Stimulated activated CD8-positive, alpha-beta memory T cell treated with anti-CD3 and anti-CD28 coated beads, Interleukin-4, amount 100 ng/mL, for 4 hours (primary cell): ENCODE measurements at places on chromosomes 16 and 17.

DNA sequence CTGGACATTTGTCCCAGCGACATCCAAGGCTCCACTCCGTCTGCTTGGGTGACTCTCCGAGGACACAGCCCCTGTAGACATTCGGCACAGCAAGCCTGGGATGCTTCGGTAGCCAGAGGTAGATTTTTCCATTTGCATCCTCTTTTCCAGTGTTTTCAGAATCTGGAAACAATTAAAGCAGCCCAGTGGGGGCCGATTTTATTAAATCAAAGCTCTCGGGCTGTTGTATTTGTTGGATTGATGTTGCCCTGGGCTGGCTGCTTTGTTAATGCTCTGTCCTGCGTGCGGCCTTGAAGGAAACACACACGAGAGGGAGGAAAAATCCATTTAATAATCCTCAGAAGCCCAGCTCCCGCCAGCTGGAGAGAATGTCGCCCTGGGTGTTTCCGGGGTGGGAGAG lies 158.1 kb upstream of the CIBAR2 start:
- no peak for DNase-seq

DNA sequence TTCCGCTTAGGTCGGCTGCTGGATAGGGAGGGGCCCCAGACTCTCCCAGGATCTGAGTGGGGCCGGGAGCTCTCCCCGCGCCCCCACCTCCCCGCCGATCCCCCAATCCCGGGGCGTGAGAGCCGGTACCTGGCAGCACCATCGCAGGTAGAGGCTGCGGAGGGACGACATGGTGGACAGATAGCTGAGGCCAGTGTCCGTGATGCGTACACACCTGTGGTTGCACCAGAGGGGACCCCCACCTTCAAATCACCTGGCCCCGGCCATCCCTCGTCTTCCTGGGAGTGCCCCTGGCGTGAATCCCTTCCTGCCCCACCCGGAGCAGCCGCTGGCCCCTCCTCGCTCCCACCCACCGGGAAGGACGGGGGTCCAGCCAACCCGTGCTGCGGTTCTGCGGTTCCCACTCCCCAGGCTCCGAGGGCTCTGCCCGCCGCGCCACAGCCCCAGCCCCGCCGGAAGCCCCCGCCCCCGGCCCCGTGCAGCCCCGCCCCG lies 4.7 kb upstream of the WDR24 start:
- DNase-seq = no peak

GRCh38 chr16:678858-679813 lies 1.1 kb upstream of the STUB1 start:
- DNase-seq = no peak

DNA sequence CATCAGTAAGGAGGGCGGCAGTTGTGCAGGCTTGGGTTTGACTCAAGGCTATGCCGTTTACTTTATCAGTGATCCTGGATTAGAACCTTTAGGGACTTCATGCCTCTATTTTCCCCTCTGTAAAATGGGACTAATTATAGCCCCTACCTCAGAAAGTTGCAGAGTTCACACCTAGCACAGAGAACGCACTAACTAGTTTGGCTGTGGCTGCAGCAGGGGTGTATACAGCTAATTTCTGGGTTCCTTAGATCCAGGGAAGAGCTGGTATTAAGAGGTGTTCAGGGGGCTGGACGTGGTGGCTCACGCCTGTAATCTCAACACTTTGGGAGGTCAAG lies 267.3 kb downstream of the CPPED1 start:
- DNase-seq = no peak

DNA sequence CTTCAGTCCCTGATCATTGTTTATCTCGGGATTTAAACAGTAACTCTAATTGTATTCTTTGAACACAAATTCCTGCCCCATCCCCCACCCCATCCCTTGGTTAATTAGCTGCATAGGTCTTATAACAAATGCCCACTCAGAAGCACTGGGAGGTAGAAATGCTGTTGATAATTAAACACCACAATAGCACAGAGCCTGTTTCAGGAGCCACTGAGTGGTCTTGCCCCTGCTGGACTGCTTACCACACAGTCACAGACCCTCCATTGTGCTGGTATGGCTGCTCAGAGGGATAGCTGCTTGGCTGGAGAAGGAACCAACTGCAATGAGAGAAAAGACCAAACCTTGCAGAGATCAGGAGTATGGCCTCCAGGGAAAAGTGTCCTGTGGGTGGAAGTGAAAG lies 214.1 kb downstream of the ANKFN1 start:
- DNase-seq = no peak

DNA sequence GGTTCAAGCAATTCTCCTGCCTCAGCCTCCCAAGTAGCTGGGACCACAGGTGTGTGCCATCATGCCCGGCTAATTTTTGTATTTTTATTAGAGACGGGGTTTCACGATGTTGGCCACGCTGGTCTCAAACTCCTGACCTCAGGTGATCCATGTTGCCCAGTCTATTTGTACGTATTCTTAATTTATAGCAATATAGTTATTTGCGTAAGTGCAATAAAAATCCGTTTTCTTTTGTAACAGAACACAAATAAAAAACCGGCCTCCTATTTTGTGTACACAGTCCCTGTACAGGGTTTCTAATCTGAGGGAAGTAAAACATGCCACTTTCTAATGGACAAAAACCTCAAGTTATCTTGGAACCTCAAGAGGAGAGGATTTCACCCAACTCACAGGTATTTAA lies 7.7 kb downstream of the RNPS1 start:
- no peak for DNase-seq
